ENCODE measurements at places on chromosomes 3 and 15. TPM values are rescaled to one million over a fixed set of nuclear protein-coding genes. Genes with fewer than 3 reads are reported as not detected.

- DNase-seq: no peak
These were observed 4.1 kb upstream of the EOMES start for GRCh38 chr3:27726240-27726639.

The ACKR2 gene
- total RNA-seq: not detected

DNA sequence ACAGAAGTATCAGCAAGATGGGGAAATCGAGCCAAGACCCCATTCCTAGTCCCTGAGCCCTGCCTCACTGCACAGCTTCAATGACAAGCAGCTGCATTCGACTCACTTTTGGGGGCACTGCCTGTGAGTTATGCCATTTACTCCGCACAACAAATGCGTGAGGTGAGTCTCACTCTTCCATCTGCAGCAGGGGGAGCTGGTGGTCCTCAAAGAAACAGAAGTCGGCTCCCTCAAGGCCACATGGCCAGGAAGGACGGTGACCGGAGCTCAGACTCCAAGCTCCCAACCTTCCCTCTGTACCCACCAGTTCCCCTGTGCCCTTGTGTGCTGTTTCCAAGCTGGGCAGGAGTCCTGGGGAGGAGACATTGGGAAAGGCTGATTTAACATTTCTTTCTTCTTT lies 127.7 kb upstream of the IQSEC1 start:
- DNase-seq: no peak

The TRIM59 gene
- 22.8 TPM for total RNA-seq

DNA sequence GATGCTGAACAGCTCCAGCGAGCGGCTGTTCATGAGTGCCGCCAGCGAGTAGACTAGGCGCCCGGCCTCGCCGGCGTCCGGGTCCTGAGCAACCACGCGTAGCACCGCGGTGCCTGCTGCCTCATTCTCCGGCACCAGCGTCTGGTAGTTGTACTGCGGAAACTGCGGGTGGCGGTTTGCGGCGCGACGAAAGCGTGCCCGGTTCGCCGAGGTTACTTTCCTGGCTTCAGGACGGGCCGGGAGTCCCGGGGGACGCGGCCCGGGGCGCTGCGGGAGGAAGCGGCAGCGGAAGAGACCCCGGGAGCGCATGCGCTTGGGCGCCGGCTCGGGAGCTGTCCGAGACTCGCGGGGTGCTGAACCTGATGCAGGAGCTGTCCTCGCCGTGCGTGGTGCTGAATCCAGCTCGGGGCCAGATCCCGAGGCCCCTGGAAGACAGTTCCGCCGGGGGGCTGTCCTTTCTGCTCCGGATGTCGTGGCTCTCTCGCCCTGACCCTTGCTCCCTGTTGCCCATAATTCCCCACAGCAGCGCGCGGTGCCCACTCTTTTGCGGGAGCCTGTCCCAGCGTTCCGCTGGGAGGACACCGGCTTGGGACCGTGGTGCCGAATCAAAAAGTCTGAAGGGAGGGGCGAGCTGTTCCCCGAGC lies 1.1 kb downstream of the CELSR3 start:
- no peak for DNase-seq

DNA sequence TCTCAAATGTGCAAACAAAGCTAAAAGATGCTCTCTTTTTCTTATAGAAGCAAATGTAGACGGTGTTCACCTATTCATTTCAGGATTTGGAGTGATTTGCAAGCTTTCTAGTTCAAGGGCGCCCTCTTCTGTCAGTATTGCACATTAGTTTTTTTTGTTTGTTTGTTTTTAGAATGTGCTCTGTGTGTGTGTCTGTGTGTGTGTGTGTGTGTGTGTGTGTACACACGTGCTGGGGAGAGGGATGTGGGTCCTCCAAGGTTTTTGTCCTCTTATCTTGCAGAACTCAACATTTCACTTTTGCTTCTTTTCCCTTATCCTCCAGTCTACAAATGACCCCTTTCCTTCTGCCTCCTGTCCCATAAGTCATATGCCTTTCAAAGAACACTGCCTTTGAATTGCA lies 23.5 kb downstream of the DNAH1 start:
- DNase-seq: peak; percentile 60

DNA sequence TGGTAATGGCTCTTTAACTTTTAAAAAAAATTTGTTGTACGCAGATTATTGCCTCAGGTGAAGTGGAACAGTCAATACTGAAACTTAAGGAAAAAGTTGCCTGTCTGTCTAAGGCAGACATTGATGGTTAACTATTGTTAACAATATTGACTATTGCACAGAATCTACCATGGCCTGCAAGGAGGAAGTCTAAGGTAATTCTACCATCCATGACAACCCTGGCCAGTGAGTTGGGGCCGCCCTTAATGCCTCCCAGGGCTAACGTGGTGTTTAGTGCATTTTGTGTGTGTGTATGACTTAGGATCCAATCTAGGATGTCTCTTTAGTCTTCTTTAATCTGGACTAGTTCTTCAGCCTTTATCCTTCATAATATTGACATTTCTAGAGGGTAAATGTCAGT lies 2.1 kb upstream of the CPB1 start:
- no peak for DNase-seq

The FEZF2 gene
- not detected for total RNA-seq

GRCh38 chr3:124599779-124600693 lies 130.2 kb upstream of the UMPS start:
- DNase-seq: no peak

DNA sequence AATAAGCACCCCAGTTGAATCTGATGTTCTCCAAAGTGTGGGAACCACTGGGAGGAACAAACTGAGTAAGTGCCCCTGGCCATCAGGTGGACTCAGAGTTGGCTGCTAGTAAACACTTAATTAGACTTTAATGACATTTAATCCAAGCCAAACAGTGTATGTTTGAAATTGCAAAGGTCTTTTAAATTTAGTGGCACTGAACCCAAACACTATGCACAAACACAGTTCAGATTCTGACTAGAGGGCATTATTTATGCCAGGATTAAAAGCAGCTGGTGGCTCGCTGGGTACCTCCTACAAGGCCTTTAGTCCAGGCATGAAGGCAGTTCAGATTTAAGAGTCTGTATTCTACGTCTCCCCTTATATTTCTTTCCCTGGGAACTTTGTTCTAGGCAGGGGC lies 264.8 kb downstream of the CLSTN2 start:
- no peak for DNase-seq

DNA sequence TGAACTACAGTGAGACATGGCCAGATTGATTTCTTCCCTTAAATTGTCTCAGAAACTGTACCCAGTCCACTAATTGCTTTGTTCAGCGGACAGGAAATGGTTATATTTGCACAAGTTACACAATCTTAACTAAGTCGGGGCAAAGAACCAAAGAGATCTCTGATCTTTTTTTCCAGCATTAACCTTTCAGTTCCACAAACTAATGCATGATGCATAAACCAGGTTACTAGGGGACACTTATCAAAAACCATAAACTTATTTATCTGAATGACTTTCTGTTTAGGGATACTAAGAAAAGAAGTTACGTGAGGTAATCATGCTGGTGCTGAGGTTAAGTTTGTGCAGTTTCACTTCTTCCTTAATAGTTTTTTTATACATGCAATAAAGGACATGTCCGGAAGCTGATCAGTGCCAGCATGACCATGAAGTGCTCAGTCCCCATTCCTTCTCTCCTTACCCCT lies 22.4 kb downstream of the FNDC3B start:
- no peak for DNase-seq

- no peak for DNase-seq
These were observed 19.9 kb downstream of the ALDH1L1 start for GRCh38 chr3:126160243-126161210.

DNA sequence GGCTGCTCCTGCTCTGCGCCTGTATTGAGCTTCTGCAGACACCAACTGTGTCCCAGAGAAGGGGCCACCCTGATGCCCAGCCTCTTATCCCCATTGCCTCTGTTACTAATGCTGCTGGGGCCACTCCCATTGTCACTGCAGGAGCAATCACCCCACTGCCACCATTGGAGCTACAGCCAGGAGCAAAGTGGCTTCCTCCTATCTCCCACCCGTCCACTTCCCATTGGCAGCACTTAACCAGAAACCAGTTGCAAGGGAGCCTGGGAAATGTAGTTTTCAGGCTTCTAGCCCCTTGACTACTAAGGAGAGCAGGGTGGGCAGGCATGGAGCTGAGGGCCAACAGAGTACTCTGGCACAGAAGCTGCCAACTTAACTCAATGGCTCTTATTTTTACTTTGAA lies 55.9 kb upstream of the KLF13 start:
- DNase-seq: no peak

The CFAP44 gene
- 2.6 TPM for total RNA-seq

DNA sequence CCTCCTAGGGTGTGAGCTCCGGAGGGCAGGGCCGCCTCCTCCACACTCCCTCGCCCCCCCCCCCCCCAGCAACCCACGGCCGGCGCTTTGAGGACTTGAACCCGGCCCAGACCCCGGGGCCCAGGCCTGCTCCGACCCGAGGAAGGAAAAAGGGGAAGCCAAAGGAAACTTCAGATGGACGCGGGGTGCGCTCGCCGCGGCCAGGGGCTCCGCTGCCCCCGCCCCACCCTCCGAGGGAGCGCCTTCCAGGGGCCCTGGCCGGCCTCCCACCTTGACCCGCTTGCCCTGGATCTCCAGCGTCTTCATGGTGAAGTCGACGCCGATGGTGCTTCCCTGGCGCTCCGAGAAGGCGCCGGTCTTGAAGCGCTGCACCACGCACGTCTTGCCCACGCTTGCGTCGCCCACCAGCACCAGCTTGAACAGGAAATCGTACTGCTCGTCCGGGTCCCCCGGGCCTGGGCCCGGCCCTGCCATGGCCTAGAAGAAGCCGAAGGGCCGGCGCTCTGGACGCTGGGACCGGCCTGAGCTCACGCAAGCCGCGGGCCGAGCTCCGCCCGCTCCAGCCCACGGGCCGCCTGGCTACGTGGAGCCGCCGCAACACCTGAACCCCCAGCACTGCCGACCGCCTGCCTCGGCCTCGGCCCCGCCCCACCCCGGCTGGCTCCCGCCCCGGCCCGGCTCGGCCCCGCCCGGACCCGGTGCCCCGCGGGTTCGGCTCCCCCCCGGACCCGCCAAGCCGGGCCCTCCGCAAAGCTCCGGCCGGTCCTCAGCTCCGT lies 400 bp downstream of the RAB43 start:
- no peak for DNase-seq

- DNase-seq: peak; percentile 35
These were observed 37.2 kb downstream of the SLC6A6 start for GRCh38 chr3:14439501-14440167.

GRCh38 chr3:134036291-134036690 lies 6.6 kb upstream of the SLCO2A1 start:
- DNase-seq: no peak

DNA sequence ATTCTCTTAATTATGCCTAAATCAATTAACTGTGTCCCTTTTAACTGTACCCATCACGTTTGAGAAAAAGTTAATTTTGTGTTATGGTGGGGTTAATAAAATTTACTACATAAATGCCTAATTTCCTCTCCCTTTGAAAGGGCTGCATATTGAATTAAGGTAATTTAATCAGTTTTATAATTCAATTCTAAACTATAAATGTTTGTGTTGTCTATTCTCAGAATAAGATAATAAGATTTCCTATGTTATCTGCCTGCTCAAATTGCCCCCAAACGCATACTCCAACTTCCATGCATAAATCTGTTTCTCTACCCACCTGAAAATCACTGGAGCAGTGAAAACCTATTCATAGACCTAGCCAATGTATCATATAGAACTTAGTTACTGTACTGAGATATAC lies 1716.1 kb downstream of the SI start:
- no peak for DNase-seq

DNA sequence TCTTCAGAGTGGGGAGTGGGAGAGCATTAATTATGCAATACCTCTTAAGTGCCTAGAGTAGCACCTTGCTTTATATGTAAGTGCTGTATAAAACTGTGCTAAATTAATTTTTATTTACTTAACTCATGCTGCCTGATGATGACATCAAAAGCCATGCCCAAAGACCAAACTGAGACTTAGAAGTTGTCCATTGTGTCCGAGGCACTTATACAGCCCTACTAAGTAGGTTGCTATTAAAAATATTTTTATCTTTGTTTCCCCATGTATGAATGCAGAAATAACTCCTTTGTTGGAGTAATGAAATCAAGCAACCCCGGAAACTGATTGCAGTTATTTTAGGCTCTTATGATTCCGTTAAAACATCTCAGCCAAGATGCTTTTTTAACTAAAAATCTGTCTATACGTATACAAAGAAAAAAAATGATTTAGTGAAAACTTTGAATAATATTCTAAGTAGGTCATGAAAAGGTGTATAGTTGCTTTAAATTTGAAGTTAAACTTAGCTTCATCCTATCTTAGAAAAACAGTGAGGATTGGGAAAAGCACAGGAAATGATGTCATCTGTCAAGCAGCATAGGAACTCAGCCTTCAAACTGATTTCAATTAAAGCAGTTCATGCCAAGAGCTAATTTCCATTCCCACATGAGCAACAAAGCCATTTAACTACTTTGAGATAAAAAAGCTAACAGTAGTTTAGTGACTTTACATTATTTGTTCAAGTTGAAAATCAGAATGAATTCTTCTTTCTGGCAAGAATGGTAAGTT lies 43.0 kb downstream of the FBN1 start:
- DNase-seq: peak; percentile 68
